ENCODE measurements at places on chromosomes 3 and 15.

- ATAC-seq, result peak; percentile 28
Measured at GRCh38 chr15:48374472-48374871, 43.2 kb downstream of the DUT start.

DNA sequence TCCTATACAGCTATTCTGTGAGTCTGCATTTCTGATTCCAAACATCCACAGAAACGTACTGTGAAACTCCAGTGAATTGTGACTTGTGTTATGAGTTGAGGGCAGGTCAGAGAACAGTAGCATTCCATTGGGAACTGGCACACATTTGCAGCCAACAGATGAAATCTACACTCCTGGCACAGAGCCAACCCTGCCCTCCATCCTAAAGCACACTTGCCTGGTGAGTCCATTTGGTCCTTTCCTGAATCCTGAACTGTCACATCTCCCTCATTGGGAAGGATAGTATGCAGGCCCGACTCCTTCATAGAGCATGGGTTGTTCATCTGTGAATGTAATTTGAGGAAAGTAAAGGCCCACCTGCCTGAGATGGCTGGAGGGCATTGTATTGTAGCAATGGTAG, 314.3 kb upstream of the RASGRP1 start:
- ATAC-seq, result peak; percentile 29

DNA sequence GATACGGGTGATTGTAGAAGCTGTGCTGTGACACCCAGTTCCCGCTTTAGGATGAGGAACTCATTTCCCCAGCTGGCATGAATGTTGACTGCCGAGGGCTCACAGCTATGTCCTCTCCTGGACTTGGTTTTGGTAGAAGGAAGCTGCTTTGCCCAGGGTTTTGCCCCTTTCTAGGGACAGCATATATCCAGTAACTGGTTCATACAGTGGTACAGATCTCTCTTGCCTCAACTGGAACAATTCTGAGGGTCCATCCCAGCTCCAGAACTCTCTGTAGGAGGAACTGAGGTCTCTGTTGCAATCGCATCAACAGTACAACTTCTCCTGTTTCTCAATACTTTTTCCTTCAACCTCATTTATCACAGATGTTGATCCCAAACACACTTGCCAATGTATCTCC, 54.5 kb upstream of the FNDC3B start:
- ATAC-seq, result no peak

DNA sequence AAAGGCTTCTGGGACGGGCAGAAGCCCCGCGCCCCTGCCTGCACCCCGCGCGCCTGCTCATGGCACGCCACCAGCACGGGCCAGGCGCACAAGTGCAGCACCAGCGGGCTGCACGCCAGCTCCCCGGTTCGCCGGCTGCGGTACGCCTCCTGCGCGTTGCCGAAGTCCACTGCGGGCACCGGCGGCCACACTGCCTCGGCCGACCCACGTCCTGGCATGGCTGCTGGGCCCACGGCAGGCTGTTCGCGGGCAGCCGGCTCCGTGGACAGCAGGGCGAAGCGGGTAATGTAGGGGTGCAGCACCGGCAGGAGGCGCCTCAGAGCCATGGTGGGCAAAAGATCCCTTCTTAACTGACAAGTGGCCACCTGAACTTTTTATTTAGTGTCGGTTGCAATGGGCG, 34.8 kb downstream of the MCCC1 start:
- ATAC-seq, result no peak

DNA sequence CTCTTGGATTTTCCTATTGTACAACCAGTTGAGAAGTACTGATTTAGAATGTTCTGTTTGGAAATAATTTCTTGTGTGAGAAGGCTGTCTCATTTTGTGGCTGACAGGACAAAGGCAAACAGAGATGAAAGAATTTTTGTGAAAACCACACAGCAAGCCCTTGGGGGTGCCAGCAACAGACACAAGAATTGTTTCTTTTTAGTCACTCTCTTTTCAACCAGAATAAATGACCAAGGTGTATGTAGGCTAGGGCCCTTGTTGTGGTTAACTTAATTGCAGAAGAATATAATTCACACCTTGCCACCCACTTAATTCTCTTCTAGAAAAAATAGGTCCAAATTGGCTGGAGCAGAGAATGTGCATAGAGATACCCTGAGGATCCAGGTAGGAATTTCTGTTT, 329.4 kb upstream of the TBC1D5 start:
- no peak for ATAC-seq

DNA sequence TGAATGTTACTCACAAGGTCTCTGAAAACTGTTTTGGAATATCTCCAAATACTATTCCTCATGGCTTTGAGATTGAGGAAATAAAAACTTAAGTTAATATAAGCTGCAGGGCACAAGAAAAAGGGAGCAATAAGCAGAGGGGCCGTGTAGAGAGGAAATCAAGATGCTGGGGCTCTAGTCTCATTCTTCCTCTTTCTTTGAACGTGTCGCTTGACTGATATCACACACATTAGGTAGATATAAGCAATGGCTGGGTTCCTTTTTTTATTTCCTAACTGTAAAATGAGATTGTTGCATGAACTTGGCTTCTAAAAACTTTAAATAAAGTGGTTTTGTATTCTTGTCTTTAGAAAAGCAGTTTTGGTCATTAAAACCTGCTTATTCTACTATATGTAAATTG, 326.7 kb upstream of the ROPN1 start:
- ATAC-seq, result no peak

- no peak for ATAC-seq
Measured at GRCh38 chr15:92159481-92159880, 234.2 kb upstream of the ST8SIA2 start.

DNA sequence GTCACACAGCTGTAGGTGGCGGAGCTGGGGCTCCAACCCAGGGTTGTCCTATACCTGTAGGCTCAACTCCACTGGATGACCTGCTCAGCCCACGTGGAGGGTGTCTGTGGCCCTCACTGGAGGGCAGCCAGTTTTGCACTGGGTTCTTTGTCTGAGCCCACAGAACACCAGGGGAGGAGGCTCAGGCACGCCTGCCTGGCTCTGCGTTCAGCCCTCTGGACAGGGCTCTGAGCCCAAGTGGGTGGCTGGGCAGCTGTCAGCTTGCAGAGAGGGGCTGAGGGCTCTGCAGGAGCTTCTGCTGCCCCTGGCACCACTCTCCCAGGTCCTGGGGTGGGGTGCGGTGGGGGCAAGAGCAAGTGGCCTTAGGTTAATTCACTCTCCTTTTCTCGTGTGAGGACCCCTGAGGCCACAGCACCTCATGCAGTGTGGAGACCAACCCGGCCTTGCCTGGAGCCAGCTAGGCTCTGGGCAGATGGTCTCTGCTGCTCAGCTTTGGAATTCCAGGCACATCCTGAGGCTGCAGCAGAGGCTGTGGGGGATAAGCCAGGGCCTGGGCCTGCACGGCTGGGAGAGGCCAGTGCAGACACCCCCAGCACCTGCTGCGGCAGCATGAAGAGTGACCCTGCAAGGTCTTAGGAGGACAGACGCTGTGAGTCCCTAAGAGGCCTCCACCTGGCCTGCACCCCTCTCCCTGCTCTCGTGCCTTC, 23.5 kb downstream of the DUSP7 start:
- ATAC-seq, result no peak

DNA sequence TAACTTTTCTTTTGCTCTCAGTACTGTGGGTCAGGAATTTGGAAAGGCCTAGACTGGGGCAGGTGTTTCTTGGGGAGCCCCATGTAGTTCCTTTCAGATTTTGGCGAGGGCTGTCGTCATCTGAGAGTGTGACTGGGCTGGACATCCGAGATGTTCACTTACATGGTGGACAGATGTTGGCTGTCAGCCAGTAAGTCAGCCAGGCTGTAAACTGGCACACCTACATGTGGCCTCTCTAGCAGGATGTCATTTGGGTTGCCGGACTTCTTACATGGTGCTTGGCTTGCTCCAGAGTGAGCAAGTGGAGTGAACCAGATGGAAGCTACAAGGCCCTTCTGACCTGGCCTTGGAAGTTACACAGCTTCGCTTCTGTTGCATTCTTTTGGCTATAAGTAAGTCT, 20.7 kb downstream of the TATDN2 start:
- no peak for ATAC-seq

- ATAC-seq, result no peak
Measured at GRCh38 chr15:81052046-81052445, 51.3 kb downstream of the TLNRD1 start.

DNA sequence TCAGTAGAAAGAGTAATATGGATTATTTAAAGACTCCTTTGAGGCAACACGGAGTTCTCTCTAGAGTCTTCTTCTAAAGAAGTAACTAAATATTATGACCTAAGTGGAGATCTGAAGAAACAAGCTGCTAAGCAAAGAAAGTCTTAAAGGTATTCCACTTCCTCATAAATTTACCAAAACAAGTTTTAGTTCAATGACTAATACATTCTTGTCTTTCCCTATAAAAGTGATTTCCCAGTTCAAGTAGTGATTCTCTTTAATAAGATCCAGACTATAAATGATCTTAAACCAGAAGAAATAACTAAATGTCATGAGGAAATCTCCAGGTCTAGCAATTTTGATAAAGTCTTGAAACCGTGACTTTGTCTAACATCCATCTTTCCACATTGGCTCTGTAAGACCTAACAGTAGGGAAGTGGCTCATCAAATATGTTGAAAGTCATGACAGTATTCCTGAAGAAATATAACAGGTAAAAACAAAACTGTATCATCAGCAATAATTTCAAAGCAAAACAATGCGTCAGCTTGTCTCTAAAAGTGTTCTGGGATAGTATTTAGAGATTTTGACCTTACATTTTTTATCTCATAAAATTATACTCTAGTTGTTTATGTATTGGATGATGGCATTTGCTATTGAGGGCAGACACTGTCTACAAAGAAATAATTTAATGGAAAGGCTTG, 51.8 kb upstream of the NEDD4 start:
- ATAC-seq, result peak; percentile 48

GRCh38 chr3:177683586-177683985, 486.3 kb upstream of the TBL1XR1 start:
- ATAC-seq, result no peak

DNA sequence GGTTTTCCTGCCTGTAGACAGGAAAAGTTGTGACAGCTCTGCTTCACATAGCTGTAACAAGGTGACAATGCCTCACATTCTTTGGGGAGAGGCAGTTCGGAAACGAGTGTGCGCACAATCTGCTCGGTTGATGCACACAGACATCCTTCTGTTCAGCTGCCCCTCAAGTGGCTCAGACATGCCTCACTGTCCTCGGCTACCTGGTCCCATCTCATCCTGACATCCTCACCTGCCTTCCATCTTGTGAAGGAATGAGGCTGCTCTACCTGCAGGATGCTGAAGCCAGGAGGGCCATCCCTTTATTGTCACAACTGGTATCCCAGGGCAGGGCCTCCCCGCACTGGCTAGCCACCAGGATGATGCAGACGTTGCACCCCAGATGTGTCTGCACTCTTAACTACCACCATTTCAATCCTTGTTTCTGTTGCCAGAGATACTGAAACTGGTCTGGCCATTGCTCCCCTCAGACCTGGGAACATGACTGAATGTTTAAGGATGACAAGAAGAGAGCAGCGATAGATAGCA, 19.4 kb downstream of the SRPRB start:
- ATAC-seq, result no peak

DNA sequence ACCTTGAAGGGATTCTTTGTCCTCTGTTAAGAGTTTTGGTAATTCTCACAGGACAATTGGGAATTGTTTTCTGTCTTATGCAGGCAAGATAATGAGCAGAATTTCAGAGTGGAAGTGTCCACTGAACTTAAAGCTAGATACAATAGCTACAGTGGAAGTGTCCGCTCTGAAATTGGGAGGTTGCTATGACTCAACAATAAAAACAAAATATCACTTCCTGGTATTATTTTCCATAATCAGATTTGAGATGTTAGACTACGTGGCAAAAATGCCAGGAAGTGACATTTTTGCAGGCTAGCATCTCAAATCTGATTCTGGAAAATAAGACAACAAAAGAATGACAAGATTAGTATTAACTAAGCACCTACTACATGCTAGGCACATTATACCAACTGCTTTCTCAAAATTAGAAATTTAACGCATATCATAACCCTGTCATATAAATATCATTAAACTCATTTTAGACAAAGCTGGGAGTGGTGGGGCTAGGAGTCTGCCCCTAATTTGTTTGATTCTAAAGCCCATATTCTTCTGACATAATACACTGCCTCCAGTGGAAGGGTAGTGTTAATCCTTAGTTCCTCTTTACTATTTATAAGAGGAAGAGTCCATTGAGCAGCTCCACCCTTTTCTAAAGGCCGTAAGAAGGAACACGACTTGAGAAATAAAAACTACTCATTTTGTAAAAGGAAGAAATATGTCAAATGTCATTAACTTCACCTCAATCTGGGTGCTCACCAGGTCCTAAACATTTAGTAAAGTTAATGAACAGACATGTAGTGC, 266.9 kb upstream of the STT3B start:
- no peak for ATAC-seq

DNA sequence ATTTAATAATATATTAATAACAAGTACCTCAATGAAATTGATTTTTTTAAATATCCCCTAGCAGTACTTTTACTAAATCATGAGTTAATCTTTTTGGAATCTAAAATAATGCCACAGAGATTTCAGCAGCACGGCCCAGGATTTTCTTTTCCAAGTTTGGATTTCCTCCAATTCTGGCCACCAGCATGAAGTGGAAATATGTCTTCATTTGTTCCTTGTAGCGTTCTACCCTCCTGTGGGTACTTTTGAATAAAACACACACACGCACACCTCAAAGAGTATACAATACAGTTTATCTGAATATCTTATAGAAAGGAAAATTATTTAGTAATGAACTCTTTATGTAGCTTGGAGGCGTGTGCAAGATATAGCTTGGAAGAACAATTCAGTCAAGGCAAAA, 125.1 kb upstream of the STT3B start:
- no peak for ATAC-seq

- ATAC-seq, result no peak
Measured at GRCh38 chr3:25885544-25885943, 95.7 kb downstream of the OXSM start.

GRCh38 chr15:87619161-87619960, 637.2 kb downstream of the NTRK3 start:
- ATAC-seq, result peak; percentile 75
